Stimulated activated CD8-positive, alpha-beta memory T cell treated with anti-CD3 and anti-CD28 coated beads, Interleukin-4, amount 100 ng/mL, for 1 hour (primary cell): ENCODE measurements at places on chromosomes 6 and 20.

GRCh38 chr6:35091346-35092083 is 49.6 kb downstream of the TCP11 start:
- DNase-seq, result no peak

- no peak for DNase-seq
Observed at GRCh38 chr6:87714093-87714842, 12.2 kb upstream of the AKIRIN2 start.

DNA sequence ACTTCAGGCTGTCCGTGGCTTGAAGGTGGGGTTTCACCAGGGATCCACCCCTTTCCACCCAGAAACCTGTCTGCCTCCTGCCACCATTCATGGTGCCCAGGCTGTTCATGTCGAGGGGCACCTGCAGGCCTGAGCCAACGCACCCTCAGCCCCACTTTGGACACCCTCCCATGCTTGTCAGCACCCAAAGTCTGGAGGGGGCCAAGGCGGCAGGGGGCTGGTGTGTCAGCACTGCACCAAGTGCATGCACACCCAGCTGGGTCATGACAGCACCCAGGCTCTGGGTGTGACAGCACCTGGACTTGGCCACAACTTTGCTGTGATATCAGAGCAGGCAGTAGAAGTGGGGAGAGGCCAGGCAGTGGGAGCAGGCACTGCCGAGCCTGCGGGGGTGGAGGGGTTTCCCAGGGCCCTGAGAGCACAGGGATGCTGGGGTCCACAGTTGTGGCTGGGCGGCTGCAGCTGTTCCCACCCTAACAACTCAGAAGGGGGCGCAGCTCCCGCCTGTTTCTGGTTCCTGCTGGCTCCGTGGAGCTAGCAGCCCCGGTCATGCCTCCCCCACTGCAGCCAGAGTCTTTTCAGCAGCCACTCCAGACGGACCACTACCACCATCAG is 33.3 kb upstream of the GRM4 start:
- DNase-seq, result no peak

- no peak for DNase-seq
Observed at GRCh38 chr6:131733376-131734016, 22.7 kb upstream of the CTAGE9 start.

- DNase-seq, result no peak
Observed at GRCh38 chr6:11232770-11233626, 530 bp upstream of the NEDD9 start.

DNA sequence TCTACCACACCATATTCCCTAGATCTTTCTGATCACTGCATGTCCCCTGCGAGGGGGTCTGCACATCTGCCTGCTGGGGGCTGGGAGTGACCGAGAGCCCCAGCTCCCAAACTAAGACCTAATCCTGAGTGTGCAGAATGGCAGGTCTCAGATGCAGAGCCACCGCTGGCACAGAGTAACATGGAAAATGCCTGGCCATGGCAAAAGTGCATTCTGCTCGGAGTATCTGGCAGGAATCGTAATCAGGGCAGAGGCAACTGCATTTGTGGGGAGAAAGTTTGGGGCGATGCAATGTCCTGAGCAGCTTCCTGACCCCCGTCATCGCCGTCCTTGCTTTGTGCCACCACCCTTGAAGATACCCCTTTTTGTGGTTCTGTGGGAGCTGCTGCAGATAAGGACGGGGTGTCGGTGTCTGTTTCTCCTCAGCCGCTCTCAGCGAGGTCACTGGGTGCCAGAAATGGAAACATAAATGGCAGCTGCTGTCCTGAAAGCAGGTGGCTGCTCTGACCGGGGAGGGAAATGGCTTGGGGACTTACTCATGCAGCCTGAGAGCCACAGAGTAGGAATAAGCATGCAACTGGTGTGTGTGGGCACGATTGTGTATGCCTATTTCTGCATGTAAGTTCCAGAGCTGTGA is 157.9 kb downstream of the LY86 start:
- no peak for DNase-seq

- no peak for DNase-seq
Observed at GRCh38 chr6:168196385-168196860, 117.4 kb upstream of the FRMD1 start.

GRCh38 chr6:71301546-71301945 is 12.9 kb downstream of the OGFRL1 start:
- no peak for DNase-seq

DNA sequence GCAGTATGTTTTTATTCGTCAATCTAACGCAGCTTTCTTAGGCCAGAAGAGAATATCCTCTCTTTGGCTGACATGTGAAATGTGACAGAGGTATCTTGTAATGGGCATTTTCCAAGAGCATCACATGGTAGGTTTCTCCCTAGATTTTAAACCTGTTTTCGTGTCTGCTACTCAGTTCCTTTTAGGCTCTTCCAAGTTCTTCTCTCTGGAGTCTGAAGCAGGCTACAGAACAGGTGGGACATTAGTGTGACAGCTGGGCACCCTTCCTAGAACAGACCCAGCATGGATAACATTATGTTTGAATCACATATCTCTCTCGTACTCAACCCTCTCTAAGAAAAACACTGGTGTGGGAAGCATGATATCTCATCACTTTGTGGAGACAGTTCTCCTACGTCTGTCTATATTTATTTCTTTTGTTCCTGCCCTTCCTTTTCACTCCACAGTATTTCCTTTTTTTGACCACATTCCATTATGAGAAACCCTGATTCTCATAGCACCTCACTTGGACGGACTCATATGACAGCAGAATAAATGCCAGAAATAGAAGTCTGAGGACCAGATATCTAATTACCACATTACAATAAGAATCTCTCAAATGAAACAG is 263.4 kb downstream of the NKAIN2 start:
- DNase-seq, result no peak

DNA sequence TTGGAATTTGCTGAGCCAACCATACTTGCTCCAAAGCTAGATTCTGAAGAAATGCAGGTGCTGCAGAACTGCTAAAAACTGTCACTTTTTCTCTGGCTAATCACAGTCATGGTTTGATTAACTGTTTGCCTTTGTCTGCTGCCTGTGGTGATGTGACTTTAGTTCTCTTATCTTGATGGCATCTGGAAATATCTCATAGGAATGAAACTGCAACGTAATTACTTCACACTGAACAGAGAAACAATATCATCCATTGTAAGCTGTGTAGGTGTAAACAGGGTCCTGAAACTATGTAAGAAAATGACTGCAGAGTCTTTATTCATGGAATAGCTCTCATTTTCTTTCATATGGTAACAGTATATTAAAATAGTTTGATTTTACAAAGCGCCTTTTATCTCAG is 721.9 kb upstream of the HS3ST5 start:
- DNase-seq, result no peak

- DNase-seq, result no peak
Observed at GRCh38 chr20:57985278-57985677, 243.2 kb downstream of the ANKRD60 start.

- no peak for DNase-seq
Observed at GRCh38 chr6:44558832-44559251, 171.3 kb downstream of the CDC5L start.

DNA sequence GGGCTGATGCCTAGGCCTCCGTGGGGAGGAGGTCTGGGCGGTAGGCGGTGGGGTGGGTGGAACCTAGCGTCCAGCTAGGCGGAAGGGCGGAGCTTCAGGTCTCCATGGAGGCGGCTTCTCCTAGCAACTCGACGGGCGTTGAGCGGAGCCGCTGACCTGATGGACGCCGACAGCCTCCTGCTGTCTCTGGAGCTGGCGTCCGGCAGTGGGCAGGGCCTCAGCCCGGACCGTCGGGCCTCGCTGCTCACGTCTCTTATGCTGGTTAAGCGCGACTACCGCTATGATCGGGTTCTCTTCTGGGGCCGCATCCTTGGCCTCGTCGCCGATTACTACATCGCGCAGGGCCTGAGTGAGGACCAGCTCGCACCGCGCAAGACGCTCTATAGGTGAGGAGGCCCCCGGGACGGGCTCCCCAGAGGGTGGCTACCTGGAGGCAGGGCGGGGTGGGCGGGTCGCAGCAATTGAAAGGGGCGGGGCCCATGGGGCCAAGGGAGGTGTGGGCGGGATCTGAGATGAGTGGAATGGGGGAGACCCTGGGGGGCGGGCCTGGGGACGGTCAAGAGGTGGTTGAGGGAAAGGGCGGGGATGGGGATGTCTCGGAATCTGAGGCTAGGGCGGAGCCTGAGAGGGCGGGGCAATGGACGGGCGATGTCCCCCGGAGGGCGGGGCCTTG is at the start of gene RSPH9:
Gene RSPH9 (plus strand): TSS at position 97 of the 673 bp plus-strand sequence. CDS start 63 bp downstream, at position 160.
- no peak for DNase-seq

DNA sequence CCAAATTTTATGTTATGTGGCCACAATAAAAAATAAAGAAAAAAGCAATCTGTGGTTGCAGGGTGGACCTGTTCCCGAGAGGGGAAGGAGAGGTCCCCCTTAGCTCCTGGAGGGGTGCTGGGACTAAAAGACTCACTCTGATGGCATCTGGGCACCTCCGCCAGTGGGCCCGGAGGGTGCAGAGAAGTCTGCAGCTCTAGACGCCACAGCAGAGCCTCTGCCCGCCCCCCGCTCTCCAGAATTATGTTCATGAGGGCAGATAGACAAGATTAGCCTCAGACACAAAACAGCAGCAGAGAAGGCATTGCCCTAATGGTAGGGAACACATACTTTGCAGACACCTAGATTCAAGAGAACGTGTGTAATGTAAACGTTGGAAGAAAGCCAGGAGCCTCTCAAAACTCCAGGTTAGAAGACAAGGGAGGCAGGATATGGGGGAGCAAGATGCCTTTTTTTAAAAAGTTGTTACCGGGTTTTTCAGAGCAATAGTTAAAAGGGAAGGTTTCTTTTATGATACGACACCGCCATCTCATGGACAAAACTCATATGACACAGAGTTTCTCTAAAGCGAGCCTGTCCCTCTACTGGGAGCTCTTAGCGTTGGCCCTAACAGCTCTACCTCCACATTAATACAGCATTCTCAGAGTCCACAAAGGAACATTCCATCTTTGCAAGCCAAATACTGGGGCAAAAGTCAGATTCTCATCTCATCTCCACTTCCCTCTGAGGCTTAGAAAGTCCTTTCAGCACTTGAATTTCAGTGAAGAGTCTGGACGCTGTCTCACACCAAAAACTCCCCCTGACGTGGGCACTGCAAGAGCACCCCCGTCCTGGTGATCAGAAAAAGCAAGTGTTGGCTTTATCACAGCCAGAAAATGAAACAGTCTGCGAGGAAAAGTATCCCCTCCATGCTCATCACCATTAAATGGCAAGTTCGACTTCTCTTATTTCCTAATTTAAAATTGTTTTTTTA is 47.2 kb downstream of the FOXF2 start:
- DNase-seq, result no peak

DNA sequence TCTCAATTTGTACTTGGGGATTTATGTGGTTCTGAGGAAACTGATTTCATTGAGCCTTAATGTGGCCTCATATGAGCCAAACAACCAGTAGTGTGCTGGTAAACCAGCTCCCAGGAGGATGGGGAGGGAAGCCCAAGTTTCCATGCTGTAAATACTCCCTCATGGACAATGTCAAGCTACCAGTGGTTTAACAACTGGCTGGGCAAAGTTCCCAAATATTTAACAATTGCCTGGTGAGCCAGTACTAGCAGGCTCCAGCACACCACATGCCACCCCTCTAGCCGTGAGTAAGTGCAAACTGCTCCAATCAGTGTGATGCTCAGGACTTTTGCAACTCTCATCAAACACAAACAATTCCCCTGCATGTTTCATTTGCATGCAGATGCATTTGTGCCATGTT is 19.2 kb upstream of the CDKN1A start:
- no peak for DNase-seq

GRCh38 chr6:11791354-11792107 is 12.9 kb upstream of the ADTRP start:
- no peak for DNase-seq

DNA sequence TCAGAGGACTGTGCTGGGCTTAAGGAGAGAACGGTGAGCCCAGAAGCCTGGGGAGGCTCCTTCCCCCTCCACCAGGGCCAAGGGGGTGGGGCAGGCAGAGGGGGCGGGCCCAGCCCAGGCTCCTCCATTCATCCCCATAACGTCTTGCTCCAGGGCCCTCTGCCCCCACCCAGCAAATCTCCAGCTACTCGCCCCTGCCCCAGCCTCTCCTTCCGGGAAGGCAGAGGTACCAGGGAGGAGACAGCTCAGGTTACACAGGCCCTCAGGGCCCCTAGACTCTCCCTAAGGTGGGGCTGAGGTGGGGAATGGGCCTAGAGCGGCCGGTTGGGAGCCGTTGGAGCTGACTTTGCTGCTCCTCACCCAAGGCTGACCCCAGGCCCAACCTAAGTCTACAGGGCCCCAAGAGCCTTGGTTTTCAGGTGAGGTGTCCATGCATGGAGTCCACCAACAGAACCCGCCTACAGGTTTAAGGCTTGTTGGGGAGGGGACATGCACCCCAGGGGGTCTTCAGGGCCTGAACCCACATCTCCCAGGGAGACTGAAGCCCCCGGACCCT is 1.2 kb downstream of the LAMA5 start:
- no peak for DNase-seq

- no peak for DNase-seq
Observed at GRCh38 chr20:1423625-1424106, 30.8 kb upstream of the FKBP1A start.

GRCh38 chr20:57727863-57728262 is 18.0 kb upstream of the PMEPA1 start:
- no peak for DNase-seq
